ENCODE measurements at places on chromosomes 1 and 21.

GRCh38 chr1:229019663-229020271, 251.1 kb upstream of the RAB4A start:
- no peak for ATAC-seq

DNA sequence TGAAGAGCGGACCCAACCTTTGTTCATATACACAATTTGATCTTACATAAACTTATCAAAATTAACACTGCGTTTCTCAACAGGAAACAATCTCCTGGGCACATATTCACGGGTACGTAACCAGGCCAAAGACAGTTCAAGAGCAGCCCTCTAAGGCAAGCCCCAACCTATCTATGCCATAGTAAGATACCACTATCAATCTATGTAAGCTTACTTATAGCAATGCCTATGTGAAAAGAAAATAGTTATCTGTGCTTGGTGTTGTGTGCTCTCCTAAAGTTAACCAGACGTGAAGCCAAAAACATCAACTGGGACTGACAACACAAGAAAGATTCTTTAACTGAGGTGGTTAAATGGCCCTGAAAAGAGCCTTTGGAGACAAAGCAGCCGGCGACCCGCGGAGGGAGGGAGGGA, 49.4 kb upstream of the BOLA1 start:
- no peak for ATAC-seq

- no peak for ATAC-seq
Observed at GRCh38 chr1:15628003-15628402, 10.7 kb downstream of the DDI2 start.

DNA sequence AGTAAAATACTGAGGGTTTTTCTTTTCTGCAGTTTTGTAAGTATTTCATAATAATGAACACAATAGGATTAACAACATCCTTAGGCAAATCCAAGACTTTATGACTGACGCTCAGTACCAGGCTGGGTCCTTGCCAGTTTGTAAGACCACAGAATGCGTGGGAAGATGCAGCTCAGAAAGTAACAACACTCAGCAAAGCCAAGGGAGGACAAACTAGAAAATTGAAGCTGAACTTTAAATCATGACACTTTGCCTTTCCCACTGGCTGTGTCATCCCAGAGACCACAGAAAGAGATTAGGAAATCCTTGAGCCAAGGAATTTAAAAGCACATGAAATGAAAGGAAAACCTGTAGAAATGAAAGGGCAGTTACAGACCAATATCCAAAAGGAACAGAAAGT, 426.3 kb upstream of the CHRM3 start:
- no peak for ATAC-seq

DNA sequence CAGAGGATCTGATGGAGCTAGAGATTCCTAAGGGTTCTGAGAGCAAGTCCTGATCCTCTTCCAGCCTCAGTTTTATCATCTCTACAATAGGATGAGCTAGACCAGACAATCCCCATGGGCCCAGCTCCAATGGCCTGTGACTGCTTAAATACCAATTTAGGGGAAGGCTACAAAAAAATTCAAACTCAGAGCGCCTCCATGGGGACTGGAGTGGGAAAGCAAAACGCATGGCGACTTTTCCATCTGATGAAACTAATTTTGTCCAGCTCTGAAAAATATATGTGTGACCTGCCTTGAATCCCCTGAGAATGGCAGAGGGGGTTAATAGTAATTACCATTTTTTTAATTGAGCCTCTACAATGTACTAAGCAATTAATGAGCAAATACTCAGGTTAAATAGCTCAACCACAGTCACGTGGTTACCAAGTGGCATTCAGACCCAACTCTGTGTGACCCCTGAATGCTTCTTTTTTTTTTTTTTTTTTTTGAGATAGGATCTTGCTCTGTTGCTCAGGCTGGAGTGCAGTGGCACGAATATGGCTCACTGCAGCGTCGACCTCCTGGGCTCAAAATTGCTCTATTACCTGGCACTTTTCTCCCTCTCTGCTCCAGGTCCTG, 8.4 kb downstream of the EXTL1 start:
- ATAC-seq, result no peak

GRCh38 chr1:4303303-4303702, 351.1 kb upstream of the AJAP1 start:
- no peak for ATAC-seq

DNA sequence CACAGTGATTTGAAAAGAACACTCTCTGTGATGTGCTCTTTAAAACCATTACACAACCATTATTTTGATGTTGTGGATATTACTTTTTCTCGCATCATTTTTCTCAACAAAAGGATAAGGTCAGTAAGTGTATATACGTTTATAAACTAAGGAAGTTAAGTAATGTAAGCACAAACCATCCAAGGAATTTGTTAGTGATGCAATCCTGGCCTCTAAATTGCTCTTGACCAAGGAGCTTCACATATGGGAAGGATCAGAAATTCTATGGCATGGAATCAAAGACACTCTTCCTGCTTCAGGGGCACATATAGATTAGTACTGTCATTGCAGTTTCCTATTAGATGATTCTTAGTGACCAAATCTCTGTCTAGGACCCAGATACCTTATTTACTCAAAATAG, 3.6 kb upstream of the PPP2R5A start:
- no peak for ATAC-seq
